Ovary (tissue), 10 donors: ENCODE measurements at places on chromosomes 12 and 14. TPM values are rescaled to one million over a fixed set of nuclear protein-coding genes. Genes with fewer than 3 reads are reported as not detected.

Gene WIF1
- 2.0 TPM for total RNA-seq

Gene TSPAN11
- total RNA-seq: 2.8 TPM

Gene SCN8A
- total RNA-seq: 1.7 TPM

Gene RNASE7
- not detected for total RNA-seq

Gene GRIP1
- total RNA-seq: 3.9 TPM

Gene TPH2
- not detected for total RNA-seq

Gene CCDC198
- 1.1 TPM for total RNA-seq

Gene HOXC6
- total RNA-seq: 4.5 TPM

Gene RNASE4
- 42.0 TPM for total RNA-seq

Gene APOF
- not detected for total RNA-seq

Gene TFCP2
- total RNA-seq: 22.7 TPM

Gene OR11H6
- not detected for total RNA-seq

Gene PIP4K2C
- 30.4 TPM for total RNA-seq
